Common myeloid progenitor, CD34-positive (primary cell): ENCODE measurements at places on chromosomes 16 and 17.
A peak's percentile ranks its signal among the peaks of the same experiment; 100 is the strongest.

GRCh38 chr16:49120631-49121030 is 161.0 kb downstream of the CBLN1 start:
- no peak for DNase-seq

GRCh38 chr17:50919321-50920040 is 53.3 kb upstream of the TOB1 start:
- DNase-seq = peak; percentile 97

- DNase-seq = no peak
Observed at GRCh38 chr16:74747716-74748615, 26.7 kb downstream of the FA2H start.

DNA sequence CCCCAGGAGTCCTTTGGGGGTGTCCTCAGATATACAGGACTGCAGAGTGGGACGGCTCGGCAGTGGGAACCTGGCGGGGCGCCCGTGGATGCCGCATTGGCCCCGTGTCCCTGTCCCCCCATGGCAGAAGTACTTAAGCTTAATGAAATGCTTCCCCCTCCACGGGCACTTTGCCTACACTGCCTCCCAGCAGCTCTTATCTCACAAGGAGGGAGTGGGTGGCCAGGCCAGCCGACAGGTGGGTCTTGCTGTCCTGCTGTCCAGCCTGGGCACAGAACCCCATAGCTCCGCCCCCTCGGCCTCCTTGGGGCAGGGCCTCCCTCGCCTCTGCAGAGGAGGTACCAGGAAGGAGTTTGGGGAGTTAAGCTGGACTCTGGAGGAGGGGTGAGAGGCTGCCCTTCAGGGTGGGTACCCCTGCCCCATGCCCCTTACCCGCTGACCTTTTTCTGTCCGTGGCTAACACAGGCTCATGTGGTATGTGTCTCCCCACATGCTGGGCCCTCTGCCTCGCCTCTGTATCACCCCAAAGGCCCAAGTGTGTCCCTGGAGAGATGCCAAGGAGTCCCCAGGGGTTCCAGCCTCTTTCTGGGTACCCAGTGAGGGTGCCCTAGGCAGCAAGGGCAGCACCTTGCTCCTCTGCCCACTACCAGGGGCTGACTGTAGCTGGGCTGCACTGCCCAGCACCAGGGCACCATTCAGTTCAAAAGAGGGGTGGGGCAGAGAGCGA is 8.7 kb downstream of the THRA start:
- peak; percentile 27 for DNase-seq

DNA sequence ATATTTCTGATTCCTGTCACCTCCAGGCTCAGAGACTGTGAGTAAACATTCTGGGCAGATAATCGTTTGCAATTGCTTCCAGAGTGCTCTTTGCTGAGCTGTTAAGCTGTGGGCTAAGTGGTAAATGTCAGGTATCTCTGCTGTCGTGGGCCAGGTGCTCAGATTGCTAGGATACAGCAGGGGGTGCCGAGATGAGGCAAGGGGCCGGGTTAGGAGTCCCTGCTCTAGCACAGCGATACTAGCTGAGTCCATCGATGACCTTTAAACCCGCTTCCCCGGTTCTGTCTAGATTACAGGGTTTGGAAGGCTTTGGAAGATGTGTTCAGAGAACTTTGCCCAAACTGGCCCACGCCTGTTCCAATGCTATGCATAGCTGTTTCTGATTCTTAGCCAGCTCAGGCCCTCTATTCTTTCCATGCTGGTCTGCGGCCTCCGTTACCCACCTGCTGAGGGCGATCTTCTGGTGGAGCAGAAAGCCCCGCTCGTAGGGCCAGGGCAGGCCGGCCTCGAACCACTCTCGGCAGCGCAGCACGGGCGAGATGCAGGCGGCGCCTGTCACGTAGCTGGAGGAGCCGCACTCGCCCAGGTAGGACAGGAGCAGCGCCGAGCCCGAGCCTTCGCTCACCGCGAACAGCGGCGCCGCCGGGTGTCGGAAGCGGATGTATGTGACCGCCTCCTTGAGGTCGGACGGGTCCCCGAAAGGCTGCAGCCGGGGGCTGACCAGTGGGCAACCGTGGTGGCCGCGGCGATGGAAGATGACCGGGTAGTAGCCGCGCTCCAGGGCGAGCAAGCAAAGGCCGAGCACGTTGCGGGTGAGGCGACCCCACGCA is 979 bp downstream of the ABHD15 start:
- no peak for DNase-seq

DNA sequence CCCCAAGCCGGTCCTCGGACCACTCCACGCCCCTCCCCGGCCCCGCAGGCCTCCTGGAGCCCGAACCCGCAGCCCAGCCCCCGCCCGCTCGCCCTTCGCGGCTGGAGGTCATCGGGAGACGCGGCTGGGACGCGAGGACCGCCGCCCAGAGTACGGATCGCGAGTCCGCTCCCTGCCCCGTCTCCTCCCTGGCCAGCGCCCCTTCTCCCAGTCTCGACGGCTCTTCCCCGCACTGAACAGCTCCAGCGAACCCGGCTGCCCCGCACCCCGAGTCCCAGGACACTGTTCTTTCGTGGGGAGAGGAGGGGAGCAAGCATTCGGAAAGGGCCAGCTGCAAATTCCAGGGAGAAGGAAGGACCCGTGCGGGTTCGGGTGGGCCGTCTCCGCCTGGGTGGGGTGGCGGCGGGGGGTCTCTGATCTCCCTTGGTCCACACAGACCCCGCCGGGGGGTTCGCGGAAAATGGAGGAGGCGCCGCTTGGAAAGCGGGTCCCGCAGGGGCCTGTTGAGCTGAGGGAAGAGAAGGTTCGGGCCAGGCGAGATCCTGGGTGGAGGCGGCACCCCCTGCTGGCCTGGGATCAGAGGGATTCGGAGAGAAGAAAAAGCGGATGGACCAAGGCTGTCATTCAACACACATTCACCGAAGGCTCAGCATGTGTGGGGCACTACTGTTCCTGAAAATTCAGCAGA is 632 bp upstream of the RTN4RL1 start:
- DNase-seq = peak; percentile 58

GRCh38 chr17:11391134-11391533 is 150.1 kb downstream of the SHISA6 start:
- no peak for DNase-seq

- DNase-seq = no peak
Observed at GRCh38 chr16:77833921-77834634, 45.7 kb downstream of the VAT1L start.

GRCh38 chr17:49583889-49584288 is 8.2 kb downstream of the NXPH3 start:
- DNase-seq = no peak

DNA sequence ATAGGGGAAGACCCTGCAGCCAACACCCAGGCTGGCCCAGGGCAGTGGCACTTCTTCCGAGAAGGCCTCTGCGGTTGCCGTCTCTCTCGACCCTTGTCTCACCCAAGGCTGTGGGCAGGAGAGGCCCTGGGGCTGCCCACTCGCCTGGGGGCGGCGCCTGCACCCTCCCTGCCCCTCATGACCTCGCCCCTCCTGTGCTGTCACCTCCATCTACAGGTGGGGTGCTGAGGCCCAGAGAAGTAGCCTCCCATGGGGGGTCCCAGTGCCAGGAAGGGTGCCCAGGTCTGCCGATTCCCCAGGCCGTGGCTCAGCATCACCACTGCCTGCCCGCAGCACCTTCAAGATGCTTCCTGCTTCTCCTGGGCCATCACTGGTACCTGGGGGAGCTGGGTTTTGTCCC is 992 bp downstream of the NLRC3 start:
- peak; percentile 36 for DNase-seq

DNA sequence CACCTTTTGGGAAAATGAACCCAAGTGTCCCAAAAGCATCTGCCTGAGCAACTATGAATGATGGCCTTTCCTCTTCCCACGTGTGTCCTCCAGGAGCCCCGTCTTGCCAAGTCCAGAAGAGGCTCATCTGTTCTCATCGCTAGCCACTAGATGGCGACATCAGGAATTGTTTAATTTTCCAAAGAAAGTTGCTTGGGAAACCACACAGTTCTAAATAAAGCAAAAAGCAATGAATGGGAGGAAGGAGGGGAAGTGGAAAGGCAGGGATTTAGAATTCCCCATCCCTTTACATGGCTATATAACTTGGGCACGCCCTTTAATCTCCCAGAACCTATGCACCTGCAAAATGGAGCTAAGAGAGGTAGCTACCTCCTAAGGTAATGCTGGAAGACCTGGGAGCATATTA is 9.0 kb upstream of the CDH5 start:
- DNase-seq = peak; percentile 57

DNA sequence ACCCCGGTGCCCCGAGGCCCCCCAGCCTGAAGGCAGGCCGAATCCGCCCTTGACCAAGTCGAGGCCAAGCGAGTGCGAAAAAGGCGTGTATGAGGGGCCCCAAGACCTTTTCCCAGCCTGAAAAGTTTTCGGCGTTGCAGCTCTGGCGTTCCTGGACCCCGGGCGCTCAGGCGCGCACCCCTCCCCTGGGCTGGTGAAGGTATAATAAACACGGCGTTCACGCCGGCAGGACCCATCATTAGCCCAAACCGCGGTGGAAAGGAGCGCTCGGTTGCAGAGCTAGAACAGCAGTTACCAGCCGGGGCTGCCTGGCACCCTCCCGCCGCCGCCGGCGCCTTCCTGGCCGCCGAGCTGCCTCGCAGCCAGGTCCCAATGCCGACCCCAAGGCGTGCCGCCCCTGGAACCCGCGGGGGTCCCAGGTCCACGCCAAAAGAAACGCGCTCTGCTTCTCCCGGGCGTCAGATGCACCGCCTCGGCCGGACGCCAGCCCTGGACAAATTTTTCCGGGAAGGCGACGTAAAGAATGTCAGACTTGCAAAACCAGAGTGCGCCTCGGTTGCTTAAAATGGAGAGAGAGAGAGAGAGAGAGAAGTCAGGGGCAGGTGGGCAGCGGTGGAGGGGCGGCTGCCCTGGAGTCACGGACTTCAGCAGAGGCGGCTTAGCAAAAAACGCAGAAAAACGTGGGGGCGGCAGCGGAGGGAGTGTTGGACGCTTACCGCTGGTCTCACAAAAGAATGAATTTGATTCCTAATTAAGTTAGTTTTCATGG is 11.5 kb upstream of the FOXF1 start:
- no peak for DNase-seq

GRCh38 chr17:72520665-72521303 is 400.0 kb downstream of the SOX9 start:
- DNase-seq = no peak

DNA sequence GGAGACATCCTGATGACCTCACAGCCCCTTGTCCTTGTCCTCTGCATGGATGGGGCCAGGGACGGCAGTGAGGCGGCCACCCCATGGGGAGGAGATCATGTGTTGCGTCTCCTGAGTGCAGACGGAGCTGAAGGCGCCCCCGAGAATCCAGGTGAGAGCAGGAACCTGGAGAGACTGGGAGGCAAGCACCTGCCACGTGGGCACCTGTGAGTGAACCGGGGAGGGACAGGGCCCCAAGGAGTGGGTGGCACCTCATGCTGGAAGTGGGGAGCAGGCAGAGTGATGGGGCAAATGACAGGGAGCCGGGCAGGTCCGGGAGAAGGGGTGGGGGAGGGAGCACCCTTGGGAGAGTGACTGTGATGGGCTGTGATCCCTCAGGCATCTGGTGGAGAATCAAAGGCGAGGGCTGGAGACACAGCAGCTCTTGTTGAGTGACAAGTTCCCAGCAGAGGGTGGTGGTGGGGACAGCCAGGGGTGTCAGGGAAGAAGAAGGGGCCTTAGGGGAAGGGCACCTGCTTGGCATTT is 174.3 kb upstream of the CHMP6 start:
- DNase-seq = no peak

GRCh38 chr17:76467366-76467765 is at the start of gene AANAT:
AANAT (plus strand) TSS chr17:76467603; CDS start chr17:76468747, 1,144 bp downstream.
- DNase-seq = no peak

DNA sequence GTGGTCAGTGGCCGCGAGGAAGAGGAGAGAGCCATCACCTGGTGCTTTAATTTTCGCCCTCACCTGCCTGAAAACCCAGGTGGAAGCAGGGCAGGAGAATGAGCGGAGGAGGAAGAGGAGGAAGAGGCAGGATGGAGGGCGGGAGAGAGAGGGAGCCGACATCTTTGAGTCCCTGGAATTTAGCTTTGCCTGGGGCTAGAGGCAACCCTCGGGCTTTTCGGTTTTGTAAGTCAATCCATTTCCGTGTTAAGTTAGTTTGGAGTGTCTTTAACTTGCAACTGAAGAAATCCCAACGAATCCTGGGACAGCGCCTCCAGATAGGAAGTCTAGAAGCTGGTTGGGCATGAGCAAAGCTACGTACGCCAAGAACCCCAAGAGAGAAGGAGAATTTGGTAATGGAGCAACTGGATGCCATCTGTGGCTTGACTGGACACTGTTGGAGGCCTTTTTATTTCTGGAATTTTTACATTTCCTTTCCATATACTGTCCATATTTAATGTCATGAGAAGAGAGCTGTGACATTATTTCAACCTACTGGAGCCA is 36.9 kb upstream of the ATP2A3 start:
- DNase-seq = no peak
